Heart right ventricle (tissue), 16 donors: ENCODE measurements at places on chromosomes 7 and 10. TPM values are rescaled to one million over a fixed set of nuclear protein-coding genes. Genes with fewer than 3 reads are reported as not detected.

- no peak for DNase-seq
These were observed 12.4 kb upstream of the ARHGAP12 start for GRCh38 chr10:31940839-31941653.

DNA sequence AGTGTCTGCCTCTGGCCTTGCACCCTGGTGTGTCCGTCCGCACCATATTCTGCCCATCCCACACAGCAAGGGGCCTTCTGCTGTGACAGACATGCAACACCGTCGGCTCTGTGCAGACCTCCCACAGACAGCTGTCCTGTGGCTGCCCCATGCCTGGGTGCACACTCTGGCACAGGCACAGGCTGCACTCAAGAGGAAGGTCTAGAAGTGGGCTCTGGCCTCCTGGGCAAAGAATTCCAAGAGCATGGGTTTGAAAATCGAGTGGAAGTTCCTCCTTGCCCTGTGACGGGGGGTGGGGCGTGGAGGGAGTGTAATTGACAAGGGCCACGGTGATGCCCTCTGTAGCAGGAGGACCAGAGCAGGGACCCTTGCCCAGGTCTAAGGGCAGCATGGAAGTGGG lies 4.3 kb upstream of the LOXL4 start:
- no peak for DNase-seq

- no peak for DNase-seq
These were observed 151.0 kb upstream of the FRMD4A start for GRCh38 chr10:14481752-14482151.

GRCh38 chr10:31508882-31509281 lies 189.9 kb downstream of the ZEB1 start:
- DNase-seq = no peak

DNA sequence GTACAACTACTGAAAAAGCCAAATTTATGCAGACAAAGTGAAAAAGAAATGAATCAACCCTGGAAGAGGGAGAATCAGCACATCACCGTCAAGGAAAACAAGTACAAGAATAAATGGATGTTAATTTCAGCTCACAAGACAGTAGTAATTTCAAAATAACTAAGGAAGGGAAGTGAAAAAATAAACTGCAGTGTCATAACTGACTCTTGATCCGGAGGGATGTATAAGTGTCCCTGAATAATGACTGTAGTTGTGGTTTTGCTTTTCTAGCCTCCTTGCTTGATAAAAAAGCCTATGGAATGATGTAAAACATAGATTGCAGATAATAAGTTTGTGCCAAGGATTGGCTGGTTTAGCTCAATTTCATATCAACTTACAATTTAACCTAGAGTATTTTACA lies 721.1 kb upstream of the C7orf33 start:
- DNase-seq = no peak

GRCh38 chr10:13731799-13732198 lies 145.0 kb downstream of the PRPF18 start:
- no peak for DNase-seq

GRCh38 chr7:151680810-151681209 lies 161.1 kb upstream of the RHEB start:
- no peak for DNase-seq

DNA sequence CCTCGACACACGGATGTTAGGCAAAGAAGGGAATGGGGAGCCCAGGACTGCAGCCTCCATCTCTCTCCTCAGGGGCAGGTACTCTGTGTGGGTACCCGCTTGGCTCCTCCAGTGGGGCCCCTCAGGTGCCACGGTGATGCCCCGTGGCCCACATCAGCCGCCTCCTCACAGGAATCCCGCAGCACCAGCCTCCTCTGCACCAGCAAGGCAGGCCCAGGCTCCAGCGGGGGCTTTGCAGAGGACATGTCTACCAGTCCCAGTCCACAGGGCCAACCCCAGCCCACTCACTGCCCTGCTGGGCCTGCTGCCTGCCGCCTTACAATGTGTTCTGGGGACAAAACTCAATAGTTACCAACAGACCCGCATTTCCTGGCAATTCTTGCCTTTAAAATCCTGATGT lies 61.6 kb upstream of the ADGRA1 start:
- DNase-seq = no peak

DNA sequence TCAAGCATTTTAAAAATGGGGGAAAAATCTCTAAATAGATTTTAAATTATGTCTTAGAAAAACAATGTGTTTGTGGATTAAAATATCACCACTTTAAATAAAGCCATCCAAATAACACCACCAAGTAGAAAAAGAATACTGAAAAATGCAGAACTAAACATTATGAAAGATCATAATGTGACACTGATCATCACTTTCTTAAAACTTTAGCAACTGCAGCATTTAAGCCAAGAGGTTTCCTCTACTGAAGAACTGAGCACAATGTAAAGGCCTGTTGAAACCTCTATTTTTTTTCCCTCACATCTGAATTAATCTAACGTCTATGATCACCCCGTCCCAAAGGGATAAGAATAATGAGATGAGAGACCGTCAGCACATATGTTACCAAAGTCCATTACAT lies 18.6 kb downstream of the MINDY3 start:
- DNase-seq = no peak

FAM25A gene
- not detected for total RNA-seq

CLEC2L gene
- not detected for total RNA-seq
